Right lobe of liver (tissue), 6 donors: ENCODE measurements at places on chromosomes 5 and 9. TPM values are rescaled to one million over a fixed set of nuclear protein-coding genes. Genes with fewer than 3 reads are reported as not detected.
A peak's percentile ranks its signal among the peaks of the same experiment; 100 is the strongest.

LECT2 gene
- total RNA-seq: 20.6 TPM

PCDHGA3 gene
- 0.62 TPM for total RNA-seq

DNA sequence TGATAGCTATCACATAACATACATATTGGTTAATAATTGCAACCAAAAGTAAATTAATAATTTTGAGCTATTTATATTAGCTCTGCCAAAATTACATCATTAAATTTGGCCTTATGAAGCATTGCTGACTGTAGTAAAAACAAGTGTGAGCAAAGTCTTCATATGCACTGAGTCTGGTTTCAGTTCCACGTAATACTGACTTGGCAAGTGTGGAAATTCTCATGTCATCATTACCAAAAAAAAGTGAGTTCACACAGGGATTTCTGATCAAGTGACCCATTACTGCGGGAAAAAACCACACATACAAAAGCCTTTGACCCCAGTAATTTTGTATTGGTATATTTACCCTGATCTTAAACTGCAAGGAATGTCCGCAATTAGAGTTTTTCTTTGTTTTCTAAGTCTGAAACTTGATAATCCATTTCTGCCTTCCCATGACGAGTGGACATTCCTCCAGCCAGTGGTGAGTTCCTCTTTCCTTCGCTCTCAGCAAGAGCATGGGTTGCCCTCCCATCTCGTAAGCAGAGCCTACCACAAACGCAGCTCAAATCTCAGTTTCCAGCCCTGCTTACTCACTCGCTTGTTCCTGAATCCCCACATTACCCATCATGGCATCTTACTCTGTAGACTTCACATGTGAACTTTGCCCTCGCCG, 220.2 kb upstream of the DMRT1 start:
- no peak for DNase-seq
- no peaks in the 10 kb centered on the region for H3K27me3 ChIP-seq
- no peak overlapping the region for H3K4me3 ChIP-seq
- H3K36me3 ChIP-seq: no peaks in the 10 kb centered on the region

GRCh38 chr9:97388721-97389238, 23.1 kb upstream of the TDRD7 start:
- H3K4me1 ChIP-seq: no peaks in the 10 kb centered on the region
- no peak overlapping the region for H3K4me3 ChIP-seq
- H3K36me3 ChIP-seq: no peaks in the 10 kb centered on the region
- no peak for DNase-seq
- no peak overlapping the region for H3K27ac ChIP-seq

- no peaks in the 10 kb centered on the region for H3K4me1 ChIP-seq
- no peaks in the 10 kb centered on the region for H3K27me3 ChIP-seq
- no peaks in the 10 kb centered on the region for H3K36me3 ChIP-seq
- DNase-seq: peak; percentile 9
- H3K27ac ChIP-seq: no peak overlapping the region
- no peak overlapping the region for H3K4me3 ChIP-seq
These were observed 35.1 kb downstream of the MRPL36 start for GRCh38 chr5:1764606-1764960.
